ENCODE measurements at places on chromosomes 6 and 20.
A peak's percentile ranks its signal among the peaks of the same experiment; 100 is the strongest.

DNA sequence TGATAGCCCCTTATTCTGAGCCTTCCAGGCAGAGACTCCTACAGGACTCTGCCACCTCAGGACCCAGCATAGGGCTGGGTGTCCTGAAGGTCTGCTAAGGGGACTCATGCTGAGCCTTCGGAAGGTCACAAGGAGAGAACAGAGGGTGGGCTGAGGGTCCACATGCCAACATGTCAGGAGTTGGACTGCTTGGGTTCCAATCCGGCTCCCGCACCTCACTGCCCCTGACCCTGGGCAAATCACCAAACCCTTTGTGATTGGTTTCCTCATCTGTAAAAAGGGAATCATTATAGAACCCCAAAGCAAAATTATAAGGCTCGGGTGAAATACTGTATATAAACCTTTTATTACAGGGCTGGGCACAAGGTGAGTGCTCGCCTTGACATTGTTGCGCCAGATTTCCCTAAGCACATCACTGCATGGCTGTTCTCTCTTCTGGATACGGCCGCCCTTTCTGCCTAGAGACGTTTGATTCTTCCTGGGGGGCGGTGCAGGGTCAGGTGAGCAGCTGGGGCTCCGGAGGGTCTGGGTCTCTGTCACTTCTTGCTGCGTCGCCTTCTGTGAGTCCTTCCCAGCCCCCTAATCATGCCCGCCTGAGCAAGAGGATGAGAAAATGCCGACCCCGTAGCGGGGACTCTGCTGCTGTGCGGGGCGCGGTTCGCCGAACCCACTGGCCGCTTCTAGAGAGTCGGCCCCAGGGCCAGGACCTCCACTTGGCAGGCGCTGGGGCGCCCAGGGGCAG is 90.5 kb upstream of the EPB41L1 start:
- no peak for DNase-seq

GRCh38 chr20:24779131-24779530 is 169.9 kb upstream of the CST7 start:
- peak; percentile 14 for DNase-seq

GRCh38 chr20:46681032-46681854 is 8.0 kb downstream of the TP53RK start:
- peak; percentile 49 for DNase-seq

- no peak for DNase-seq
Measured at GRCh38 chr6:109224107-109224875, 129.0 kb downstream of the CEP57L1 start.

DNA sequence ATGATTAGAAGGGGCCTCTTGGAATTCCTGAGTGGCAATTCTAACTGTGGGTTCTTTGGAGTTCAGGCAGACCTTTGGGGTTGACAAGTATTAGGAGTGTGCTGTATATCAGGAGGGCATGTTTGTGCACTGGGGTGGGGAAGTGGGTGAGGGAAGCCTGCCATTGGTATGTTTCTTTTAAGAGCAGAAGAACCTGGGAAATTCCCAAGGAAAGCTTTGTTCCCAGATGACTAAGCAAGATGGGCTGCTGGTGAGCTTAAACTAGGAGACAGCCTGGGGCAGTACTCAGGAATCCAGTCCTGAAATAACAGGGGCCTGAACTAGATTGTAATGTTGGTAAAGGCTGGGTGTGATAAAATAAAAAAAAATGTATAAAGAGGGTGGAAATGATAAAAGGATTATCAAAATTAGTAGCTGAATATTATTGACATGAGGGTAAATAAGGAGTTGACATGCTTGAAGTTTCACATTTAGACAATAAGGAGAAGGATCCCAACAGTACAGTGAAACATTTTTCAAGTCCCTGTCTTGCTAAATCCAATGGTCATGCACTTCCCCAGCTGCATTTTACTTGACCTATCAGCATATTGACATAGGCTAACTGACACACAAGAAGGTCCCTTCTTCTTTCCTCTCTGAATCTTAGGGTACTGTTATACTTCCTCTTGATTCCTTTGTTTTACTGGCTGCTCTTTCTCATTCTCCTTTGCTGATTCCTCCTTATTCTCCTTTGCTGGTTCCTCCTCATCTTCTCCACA is 18.4 kb upstream of the IFNGR1 start:
- DNase-seq, result peak; percentile 72

DNA sequence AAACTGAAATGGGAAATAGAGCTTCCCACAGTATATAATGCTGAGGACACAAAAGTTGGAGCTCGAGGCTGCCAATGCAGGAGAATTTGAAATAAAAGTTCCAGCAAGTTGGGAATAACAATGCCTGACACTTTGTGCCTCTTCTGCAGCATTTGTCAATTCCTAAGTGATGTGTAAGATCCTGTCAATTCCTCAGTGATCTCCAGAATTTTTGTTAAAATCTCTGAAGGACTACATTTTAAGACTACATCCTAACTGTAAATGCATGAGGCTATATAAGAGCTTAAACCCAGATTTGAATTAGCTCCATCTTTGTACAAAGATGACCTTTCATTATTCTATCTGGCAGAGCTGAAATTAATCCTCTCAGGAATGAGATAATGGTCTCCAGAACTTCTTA is 208.2 kb downstream of the COL12A1 start:
- no peak for DNase-seq

DNA sequence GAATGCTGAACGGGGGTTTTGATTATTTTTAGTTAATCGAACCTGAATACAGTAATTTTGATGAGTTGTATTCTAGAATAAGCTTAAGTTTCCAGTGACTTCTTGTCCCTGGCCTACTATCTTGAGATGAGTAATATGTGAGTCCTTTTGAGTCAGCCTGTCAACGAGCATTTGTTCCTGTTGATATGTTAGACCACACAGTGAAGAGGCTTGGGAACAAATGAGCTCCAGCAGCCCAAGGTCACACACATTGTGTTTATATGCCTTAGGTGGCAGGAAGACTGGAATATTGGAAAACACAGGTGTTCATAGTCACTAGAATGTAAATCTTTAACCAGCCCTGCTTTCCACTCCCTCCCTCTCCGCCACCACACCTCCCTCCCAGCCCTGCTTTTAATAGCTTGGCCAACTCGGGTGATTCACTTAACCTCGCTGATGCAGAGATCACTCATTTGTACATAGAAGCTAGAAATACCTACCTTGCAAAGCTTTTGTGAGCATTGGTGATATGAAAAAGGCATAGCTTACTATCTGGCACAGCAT is 9.1 kb downstream of the SMPDL3A start:
- peak; percentile 90 for DNase-seq

Data from fibroblast of upper back skin (primary cell).